Hepatic stellate cell (primary cell): ENCODE measurements at places on chromosomes 16 and 17.

- DNase-seq = no peak
These were observed 35.1 kb upstream of the GSE1 start for GRCh38 chr16:85577899-85578598.

GRCh38 chr17:949623-950303 lies 29.8 kb downstream of the NXN start:
- DNase-seq = no peak

- DNase-seq = no peak
These were observed 435.0 kb upstream of the DYNLRB2 start for GRCh38 chr16:80105751-80106150.

DNA sequence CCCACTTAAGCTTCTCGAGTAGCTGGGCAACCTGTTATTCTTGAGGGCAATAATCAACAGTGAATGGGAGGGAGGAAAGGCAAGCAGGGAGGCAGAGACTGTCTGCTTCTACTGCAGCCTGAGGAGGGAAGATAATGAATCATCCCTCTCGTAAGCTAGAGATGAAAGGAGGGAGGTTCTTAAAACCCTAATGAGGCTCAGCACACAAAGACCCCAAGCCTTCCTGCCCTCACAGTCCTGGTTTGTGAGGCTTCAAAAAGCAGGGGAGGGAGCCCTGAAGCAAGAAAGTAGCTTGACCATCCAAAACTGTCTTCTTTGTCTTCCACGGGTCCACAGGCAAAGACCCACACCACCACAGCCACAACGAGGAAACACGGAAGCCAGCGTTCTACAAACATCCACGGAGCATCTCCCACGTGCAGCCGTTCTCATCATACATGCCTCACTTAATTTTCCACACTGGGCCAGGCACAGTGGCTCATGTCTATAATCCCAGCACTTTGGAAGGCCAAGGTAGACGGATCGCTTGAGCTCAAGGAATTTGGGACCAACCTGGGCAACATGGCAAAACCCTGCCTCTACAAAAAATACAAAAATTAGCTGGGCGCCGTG lies 1.8 kb downstream of the PIK3R5 start:
- no peak for DNase-seq

DNA sequence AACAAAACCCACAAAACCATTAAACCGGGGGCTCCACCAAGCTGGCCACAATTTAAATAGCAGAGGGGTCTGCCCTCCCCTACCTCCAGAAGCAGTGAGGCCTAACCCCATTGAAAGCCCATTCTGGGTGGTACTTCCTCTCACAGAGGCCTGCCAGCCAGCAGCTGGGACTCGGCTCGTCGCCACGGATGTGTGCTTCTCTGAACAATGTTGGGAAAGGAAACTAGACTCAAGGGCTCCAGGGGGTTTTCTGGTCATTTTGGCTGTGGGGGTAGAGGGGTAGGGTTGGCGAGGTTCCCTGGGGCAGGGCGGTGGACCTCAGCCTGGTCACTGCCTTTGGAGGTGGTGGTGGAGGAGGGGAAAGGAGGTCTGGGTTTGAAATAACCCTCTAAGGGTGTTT lies 4.7 kb upstream of the PLCG2 start:
- DNase-seq = no peak

GRCh38 chr16:79821911-79822310 lies 221.4 kb upstream of the MAF start:
- DNase-seq = no peak

- DNase-seq = no peak
These were observed 275.1 kb upstream of the HSBP1 start for GRCh38 chr16:83532634-83533033.
